ENCODE measurements at places on chromosomes 3 and 15.
A peak's percentile ranks its signal among the peaks of the same experiment; 100 is the strongest.

DNA sequence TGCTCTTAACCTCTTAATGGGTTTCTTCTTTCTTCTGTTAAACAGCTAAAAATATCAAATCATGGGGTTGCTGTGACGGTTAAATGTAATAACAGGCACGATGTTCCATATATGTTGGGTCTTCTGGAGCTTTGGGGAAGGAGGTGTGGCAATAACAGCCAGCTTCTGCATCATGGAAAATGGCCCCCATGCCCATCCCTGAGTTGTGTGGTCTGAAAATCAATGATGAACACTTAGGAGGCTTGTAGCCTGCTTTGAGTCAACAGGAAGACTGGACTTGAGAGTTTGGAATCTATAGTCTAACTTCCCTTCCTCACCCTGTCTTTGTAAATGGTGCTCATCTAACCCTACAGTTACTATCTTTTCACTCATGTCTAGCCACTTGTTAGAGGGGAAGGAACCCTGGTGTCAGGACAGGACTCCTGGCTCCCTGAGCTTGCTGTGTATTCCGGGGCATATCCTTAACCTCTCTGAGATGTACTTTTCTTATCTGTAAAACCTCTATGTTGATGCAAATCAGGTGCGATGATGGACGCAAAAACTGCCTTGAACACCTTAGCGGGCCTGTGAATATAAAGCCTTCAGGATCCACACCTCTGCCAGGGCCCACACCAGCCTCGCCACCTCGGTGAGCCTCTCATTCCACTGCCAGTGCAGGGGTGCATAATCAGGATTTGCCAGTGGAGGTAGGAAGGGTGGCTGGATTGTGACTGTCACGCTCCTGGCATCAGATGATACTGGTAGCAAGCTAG, 27.5 kb downstream of the SMAD3 start:
- no peak for DNase-seq

DNA sequence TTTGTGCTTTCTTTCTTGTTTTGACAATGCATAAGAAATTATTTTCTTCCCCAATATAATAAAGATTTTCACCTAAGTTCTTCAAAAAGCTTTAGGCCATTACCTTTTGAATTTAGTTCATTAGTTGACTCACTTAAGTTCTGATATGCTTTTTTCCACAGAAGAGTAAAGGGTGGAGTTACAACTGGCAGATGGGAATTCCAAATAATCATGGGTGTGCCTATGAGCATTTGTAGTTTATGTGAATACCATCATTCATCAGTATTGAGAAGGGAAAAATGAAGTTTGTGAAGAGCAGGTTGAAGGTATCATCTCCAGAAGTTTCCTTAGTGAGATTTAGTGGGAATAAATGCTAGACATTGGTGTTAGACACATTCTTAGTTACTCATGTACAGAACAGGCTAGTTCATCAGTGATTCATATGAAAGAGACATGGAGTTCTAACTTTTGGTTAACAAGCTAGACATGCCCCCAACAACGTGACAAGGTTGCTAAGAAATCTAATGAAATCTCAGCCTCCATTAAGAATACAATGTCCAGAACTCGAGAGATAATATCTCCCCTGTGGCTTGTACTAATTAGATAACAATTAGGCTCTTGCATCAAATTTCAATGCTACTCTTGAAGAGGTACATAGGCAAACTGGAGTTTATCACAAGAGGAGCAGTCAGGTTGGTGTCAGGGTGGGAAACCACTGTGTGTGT, 16.9 kb upstream of the ALCAM start:
- no peak for DNase-seq

DNA sequence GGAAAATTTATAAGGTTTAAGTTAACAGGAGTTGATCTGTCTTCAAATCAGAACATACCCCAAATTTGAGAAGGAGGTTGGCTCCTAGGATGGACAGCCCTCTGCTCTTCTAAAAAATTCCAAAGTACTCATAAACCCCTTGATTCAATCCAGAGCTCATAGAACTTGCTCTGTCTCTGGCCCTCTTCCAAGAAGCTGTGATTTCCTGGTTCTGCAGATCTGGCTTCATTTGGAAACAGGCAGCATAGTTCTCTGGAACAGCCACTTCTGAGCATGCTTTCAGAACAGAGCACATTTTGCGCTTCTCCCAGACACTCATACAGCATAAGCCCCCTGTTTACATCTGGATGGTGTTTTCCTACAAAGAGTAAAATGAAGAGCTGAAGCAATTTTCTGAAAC, 96.7 kb downstream of the KBTBD8 start:
- DNase-seq: no peak

- peak; percentile 42 for DNase-seq
Observed at GRCh38 chr3:129783470-129783869, 110.0 kb downstream of the TMCC1 start.

DNA sequence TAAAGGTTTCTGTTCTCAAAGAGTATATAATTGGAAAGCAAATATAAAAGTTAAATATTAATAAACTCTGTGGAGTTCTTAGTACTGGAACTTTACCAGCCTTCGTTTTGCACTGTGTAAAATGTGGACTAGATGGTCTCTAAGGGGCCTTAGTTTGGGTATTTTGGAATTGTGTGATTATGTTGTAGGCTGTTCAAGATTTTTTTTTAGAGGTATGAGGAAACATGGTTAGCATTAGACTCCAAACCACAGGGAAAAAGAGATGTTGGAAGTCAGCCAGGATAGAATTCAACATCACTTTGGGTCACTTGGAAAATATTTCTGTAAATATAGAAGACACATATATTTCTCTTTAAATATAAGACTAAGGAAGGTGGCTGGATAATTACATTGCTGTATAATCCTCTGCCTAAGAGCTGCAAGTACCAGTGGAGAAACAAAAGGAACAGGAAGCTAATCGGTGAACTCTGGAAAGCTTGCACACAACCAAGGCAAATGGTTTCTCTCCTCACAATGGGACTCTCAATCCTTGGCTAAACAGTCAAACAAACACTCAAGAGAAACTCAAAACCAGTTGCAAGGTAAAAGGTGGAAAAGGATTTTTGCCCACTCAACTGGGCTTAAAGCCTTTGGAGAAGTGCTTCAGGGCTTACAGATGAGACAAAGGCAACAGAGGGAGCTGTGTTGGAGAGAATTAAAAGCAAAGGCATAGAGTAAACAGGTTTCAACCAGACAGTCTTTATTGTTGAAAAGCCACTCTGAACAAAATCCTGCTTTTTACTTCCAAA, 141.7 kb downstream of the NR1D2 start:
- no peak for DNase-seq

- DNase-seq: no peak
Observed at GRCh38 chr15:95503640-95504225, 826.8 kb upstream of the NR2F2 start.

DNA sequence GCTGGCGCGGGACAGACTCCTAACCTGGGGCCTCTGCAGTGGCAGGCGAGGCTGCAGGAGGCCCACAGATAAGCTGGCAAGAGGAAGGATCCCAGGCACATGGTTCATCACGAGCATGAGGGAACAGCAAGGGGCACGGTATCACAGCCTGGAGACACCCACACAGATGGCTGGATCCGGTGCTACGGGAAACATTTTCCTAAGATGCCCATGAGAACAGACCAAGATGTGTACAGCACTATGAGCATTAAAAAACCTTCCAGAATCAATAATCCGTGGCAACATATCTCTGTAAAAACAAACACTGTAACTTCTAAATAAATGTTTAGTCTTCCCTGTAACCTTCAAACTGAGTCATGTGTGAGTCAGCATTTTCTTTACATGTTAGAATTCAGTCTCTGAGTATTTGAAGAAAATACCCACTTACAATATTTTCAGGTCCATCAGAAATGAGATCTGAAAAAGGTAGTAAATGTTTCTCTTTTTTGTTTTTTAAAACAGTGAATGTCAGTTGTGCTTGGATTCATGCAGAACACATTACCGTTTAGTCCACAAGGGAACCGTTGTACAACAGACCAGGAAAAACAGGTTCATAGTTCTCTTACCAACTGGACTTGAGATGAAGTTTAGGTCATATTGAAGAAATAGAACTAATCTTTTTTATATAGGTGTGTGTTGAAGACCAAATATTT, 75.9 kb downstream of the BOC start:
- DNase-seq: no peak

DNA sequence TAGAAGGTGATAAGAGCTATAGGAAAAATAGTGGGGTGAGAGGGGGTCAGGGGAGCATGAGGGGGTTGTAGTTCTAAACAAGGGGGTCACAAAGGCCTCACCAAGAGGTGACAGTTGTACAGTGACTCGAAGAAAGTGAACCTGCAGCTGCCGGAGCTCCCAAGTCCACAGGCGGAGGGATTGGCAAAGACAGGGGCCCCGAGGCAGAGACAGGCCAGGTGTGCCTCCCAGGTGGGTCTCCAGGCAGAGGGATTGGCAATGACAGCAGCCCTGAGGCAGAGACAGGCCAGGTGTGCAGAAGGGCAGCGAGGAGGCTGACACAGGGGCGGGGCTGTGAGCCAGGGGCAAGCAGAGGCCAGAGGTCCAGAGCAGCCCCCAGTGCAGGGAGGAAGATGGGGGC, 63.7 kb downstream of the DNAJB8 start:
- no peak for DNase-seq

GRCh38 chr3:148950806-148951205, 40.5 kb upstream of the GYG1 start:
- no peak for DNase-seq

DNA sequence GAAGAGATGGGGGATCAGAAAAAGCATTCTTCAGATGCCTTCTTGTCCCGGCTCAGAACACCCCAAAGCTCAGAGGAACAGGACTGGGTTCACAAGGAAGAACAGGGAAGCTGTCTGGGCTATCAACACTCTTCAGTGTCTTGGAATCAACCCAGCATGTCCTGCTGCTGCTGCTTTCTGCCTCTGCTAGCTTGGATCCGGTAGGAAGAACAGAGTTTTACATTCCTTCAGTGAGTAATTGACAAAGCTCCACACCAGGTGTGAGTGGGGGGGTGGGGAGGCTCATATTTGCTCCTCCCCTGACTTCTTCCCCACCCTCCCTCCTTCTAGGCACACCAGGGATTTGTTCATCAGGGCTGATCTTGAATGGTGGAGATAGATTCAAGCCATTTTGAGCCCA, 13.1 kb upstream of the ETV5 start:
- DNase-seq: no peak

- DNase-seq: peak; percentile 85
Observed at GRCh38 chr15:69807721-69808120, 290.0 kb downstream of the TLE3 start.

DNA sequence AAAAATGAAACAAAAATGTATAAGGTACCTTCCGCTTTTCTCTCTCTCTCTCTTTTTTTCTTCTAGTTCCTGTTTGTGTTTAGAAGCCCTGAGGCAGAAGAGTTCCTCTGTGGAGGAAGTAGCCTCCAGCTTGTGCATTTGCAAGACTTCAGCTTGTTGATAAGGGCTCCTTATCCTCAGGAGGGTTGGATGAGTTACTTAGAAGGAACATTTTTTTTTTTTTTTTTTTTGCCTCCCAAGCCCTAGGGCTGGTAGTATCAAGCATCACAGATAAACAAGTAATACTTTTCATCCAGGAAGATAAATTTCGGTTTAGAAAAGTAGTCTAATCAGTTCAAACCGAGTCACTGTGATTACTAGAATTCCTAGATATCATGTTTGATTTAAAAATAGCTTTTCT, 91.0 kb upstream of the CBLB start:
- no peak for DNase-seq

- DNase-seq: peak; percentile 95
Observed at GRCh38 chr3:5022966-5023776, 43.9 kb downstream of the BHLHE40 start.

GRCh38 chr15:52213206-52213605, 22.0 kb upstream of the GNB5 start:
- no peak for DNase-seq

GRCh38 chr3:184261854-184262763, 756 bp upstream of the CAMK2N2 start:
- peak; percentile 28 for DNase-seq

Data from SJSA1 (cell line).